ENCODE measurements at places on chromosomes 1 and 21.

DNA sequence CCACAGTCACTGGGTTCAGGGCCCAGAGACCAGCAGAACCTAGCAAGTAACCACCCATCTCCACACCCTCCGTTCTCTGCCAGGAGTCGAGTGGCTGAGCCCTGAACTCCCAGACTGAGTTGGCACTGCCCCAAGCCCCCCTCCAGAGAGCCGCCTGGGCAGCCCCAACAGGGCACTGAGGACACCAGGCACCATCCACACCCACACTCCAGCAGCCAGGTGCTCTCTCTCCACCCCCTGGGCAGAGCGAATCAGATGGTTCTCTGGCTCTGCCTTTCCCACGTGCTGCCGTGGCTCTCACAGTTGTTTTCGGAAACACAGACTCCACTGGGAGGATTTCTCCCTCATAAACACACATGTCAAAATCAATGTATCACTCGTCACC, 13.6 kb downstream of the WDR4 start:
- DNase-seq: no peak

DNA sequence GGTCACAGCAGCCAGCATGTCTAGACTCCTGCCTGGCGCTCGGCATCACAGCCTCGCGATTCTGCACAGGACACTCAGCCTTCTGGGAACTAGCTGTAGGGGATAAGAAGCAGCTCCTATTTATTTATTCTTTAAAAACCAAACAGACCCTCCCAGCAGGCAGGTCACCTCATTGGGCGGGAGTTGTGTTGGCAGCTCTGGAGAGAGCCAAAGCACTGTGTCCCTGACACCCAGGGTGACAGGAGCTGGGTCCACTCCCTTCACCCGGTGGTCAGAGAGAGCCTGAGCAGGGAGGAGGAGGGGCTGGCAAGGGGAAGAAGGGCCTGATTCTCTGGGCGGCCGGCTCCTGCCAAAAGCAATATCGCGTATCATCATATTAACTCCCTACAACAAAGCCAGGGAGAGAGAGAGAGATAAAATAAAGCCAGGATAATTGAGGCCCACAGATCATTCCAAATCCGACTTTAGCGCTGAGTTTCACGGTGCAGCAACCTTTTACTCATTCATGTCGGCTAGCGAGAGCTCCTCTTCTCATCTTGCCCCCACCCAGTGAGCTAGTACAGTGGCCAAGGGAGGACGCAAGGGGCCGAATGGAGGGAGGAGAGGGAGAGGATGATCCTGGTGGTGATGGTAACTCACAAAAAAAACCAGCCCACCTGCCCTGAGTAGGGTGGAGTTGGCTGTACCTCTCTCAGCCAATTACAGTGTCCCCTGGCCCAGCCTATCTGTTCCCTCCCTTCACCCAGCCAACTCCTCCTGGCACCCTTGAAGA, 79.8 kb upstream of the IFFO2 start:
- no peak for DNase-seq

DNA sequence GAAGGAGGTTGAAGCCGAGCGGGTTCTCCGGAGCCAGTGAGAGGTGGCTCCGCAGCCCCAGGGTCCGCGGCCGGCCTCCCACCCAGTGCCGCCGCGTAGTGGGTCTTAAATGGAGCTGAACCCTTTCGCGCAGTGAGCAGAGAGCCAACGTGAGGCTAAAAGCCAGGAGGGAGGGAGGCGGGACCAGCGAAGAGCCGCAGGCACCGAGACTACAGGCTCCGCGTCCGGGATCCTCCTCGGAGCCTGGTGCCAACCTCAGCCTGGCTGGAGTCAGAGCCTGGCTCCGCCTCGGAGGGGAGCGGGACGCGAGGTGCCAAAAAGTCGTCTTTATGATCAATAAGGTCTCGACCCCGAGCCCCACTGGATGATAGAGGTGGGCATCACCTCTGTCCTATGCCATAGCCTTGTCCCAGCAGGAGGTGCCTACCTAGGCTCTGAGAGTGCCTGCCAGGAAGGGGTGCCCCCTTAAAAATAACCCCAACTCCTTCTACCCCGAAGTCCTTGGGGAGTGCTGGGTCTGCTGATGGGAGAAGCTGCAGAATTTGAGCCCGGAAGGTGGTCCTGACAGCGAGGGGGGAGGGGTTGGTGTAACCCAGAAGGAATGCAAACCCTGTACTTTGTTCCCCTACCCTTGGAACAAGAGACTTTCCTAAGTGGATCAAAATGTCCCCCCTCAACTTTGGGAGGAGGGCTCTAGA, 1.6 kb downstream of the IGSF21 start:
- DNase-seq: no peak

GRCh38 chr1:37515185-37516034, 844 bp upstream of the MEAF6 start:
- DNase-seq: no peak

DNA sequence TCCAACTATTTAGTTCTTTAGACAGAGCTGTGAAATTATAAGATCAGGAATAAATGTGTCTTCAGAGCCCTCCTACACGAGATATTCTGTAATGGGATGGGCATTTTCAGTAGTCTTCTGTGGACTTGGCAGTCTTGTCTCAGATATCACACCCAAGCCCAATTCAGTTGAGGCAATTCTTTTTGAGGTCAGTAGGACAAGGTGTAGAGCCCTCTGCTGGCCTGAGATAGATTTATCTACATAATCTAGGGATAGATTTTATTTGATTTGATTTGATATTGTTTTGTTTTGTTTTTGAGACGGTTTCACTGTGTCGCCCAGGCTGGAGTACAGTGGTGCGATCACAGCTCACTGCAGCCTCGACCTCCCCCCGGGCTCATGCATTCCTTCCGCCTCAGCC, 77.5 kb downstream of the FMN2 start:
- DNase-seq: no peak

- DNase-seq: no peak
Measured at GRCh38 chr1:160806784-160807183, 10.8 kb downstream of the LY9 start.

DNA sequence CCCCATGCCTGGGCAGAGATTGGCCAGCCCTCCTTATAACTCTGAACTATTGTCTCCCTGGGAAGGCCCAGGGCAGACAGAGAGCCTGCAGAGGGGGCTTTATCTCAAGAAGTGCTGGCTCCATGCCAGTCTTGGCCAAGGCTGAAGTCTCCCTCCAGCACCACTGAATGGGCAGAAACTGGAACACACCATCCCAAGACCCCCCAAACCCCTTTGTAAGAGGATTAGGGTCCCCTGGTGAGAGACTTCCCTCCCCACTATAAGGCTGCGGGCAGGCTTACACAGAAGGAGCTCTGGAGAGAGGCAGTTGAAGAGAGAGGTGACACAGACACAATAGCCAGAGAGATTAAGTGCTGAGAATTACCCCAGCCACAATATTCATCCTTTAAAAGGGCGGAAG, 97.2 kb downstream of the NAV1 start:
- DNase-seq: no peak

- DNase-seq: no peak
Measured at GRCh38 chr1:214718724-214719123, 115.7 kb downstream of the CENPF start.

DNA sequence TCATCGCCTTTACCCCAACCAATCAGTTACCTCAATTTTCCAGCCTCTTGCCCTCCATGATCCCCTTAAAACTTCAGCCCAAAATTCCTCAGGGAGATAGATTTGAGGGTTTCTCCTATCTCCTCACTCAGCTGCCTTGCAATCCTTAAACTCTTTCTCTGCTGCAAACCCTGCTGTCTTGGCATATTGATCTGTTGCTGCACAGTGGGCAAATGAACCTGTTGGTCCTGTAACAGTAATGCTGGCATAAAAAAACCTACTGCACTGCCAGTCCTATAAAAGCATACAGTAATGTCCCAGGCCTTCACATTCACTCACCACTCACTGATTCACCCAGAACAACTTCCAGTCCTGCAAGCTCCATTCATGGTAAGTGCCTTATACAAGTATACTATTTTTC, 5.1 kb upstream of the TEDDM1 start:
- no peak for DNase-seq

- DNase-seq: peak; percentile 23
Measured at GRCh38 chr1:9784508-9785133, 39.1 kb downstream of the CLSTN1 start.

GRCh38 chr1:70518106-70518505, 107.0 kb downstream of the CTH start:
- DNase-seq: no peak

DNA sequence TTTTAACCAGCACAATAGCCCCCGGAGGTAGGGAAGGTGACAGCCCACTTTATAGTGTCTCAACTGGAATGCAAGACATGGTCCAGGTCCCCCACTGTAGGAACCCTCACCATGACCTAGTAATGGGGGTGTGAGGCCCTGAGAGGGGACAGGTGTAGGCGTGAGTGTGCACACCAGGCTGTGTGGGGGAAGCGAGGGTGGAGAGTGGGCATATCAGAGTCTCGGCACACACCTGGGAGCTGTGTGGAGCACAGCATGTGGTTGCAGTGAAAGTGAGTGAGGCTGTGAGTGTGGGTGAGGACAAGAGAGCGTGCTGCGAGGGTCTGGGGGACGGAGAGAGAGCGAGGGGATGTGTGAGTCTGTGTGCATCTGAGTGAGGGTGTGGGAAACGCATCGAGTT, 17.1 kb upstream of the RSPO1 start:
- no peak for DNase-seq

DNA sequence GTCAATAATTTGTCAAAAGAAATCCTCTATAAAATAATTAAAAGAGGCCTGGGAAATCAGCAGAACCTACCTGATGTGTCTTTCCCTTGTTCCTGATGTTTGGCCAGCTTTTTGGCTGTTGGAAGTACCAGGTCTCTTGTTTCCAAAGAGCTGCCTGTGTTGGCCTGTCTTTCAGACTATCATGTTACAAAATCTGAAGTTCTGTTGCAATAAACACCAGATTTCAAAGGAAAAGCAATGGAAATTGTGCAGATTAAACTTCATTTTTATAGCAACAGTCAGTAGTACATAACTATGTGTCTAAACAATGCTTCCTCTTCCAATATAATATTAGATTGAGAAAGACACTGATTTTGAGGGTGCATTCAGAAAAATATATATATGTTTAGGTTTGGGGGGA, 647.2 kb upstream of the CXADR start:
- DNase-seq: no peak

DNA sequence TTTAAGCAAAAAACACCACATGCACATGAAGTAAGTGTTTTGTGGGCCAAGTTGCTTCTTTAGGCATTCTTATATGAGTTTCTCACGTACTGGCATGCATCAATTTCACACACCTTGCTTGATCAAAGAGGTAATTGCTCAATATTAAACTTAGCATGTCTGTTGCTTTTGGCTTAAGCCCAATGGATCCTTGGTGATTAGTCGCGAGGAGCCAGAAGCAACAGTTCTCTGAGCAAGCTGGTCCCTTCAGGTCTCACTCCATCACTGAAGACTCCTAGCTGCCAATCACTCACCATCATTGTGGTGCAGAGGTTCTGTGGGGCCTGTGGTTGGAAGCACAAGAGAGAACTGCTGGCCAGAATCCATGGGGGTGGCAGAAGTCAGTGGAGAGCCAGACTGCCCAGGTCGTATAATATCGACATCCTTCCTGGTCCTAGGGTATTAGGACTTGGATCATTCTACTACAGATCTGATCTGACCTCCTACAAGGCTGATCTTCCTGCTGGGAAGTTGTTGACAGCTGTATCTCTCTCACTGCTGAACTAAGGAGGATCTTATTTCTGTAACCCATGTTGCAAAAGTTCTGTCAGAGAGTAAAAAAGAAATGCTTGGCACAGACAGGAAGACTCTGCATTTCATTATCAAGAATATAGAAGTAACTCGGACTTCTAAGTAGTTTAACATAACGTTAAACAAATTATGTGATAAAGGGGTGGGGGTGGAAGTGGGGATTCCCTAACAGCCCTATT, 140.5 kb downstream of the NTPCR start:
- no peak for DNase-seq

GRCh38 chr1:26148887-26149286, 10.0 kb upstream of the FAM110D start:
- DNase-seq: no peak

DNA sequence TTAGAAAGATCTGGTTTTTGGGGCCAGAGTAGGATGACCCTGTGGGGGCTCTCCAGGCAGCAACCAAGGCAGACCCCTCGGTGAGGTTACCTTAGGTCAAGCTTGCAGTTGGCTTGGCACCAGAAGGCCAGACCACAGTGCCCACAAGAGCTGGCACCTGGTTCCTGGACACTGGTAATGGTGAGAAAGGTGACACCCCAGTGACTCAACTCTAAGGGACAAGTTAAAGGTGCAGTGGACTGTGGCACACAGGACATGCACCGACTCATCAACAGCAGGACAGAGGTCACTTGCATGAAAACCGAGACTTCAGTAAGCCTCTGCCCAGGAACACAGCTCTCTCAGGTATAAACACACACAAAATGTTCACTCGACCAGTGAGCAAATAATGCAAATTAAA, 6.7 kb downstream of the LRRC38 start:
- no peak for DNase-seq

- DNase-seq: no peak
Measured at GRCh38 chr1:10625076-10625475, 150.3 kb downstream of the PEX14 start.

DNA sequence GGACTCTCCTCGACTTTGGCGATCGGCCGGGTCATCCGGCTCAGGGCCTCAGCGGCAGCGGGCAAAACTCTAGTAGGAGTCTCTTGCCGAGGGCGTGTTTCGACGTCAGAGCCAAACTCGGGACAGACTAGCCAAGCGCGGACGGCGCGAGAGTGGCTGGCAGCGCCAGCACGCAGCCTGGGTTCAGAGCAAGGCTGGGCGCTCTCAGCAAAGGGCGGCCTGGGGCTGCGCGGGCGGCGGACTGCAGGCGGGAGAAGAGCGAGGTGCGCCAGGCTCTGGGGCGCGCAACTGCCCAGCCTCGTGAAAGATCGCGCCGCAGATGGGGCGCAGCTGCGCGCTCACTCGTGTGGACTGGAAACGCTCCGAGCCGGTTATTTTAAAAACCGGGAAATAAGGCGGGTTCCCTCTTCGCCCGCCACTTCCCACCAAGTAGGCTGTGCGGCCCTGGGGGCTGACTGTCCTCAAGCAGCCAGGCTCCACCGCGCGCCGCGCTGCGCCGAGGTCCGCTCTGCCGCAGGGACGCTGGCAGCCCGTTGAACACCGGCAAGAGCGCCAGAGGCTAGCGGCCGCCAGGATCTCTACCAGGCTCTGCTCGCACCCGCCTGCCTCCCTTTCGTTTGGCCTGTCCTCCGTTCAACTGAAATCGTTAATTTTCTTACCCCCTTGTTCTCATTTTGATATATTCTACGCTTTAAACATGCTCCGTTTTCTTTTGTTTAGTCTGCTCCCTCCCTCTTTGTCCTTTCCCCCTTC, 2.4 kb downstream of the ALX3 start:
- DNase-seq: no peak

GRCh38 chr21:17930093-17930492, 110.9 kb upstream of the C21orf91 start:
- no peak for DNase-seq
